ENCODE measurements at places on chromosomes 3 and 15.

DNA sequence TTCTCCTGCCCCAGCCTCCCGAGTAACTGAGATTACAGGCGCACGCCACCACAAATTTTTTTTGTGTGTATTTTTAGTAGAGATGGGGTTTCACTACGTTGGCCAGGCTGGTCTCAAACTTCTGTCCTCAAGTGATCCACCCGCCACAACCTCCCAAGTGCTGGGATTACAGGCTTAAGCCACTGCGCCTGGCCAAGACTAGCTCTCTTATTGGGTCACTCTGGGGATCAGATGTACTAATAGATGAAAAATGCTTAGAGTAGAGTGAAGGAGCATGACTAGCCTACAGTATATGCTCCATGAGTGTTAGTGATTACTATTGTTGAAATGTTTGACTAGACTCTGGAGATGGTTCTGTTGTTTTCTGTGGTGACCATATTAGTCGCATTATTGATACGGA, 21.8 kb downstream of the RARB start:
- DNase-seq: no peak

DNA sequence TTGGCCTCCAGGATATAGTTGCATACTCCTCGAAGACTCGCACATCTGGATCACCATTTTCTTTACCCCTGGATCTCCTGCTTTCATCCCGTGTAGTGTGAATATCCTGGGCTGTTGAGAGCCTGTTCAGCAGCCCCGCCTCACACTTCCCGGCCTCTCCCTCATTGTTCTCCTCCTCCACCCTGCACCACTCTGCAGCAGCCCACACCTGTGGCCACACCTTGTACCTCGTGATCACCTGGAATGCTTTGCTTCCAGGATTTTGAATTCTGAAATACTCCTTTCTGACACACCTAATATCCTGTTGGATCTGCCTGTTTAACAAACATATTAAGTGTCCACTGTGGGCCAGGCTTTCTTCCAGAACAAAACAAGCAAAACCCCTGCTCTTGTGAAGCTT, 14.4 kb downstream of the ABHD17C start:
- DNase-seq: no peak

- no peak for DNase-seq
These were observed 62.0 kb downstream of the PLD1 start for GRCh38 chr3:171748064-171748924.

DNA sequence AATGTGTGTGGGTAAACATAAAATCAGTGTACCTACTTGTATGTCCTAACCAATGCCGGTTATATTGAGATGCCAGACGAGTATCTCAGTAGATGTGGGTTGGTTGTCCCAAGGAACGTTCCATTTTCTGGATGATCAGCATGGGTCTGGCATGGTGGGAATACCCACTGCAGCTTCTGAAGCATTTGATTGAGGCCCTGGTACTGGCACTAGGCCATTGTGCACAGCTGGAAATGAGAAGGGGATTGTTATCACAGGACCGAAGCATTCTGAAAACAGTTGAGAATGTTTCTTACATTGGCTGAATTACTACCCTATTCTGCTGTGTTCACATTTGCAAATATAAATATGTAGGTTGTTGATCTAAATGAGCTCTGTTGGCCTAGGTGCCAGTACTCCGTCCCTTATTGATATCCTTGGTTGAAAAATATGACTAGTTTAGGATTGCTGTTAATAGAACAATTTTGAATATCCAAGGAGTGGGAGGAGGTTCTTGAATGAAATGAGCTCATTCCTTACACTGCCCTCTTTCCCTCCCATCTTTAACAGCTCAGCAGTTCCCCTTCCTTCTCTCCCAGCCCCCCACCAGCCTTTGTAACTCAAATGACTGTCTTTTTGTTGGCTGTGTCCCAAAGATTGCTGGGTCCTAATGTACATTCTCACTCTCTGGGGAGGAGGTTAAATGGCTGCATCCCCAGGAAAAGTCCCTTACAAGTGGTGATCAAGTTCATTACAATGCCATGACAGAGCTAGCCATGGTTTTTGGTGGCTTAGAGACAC, 293.3 kb upstream of the TPM1 start:
- DNase-seq: no peak

- DNase-seq: no peak
These were observed 543 bp upstream of the REC114 start for GRCh38 chr15:73442421-73442820.

All from omental fat pad (tissue), 4 donors.